ENCODE measurements at places on chromosomes 7 and 10. TPM values are rescaled to one million over a fixed set of nuclear protein-coding genes. Genes with fewer than 3 reads are reported as not detected.
A peak's percentile ranks its signal among the peaks of the same experiment; 100 is the strongest.

- no peaks in the 10 kb centered on the region for H3K4me1 ChIP-seq
- no peak for DNase-seq
- peaks cover 19% of the 10 kb centered on the region for H3K27me3 ChIP-seq
- no peak overlapping the region for H3K4me3 ChIP-seq
These were observed 23.9 kb downstream of the PYROXD2 start for GRCh38 chr10:98391065-98391464.

GRCh38 chr7:75885036-75885435 lies 6.2 kb downstream of the RHBDD2 start:
- H3K27ac ChIP-seq, result no peak overlapping the region
- DNase-seq, result no peak
- H3K4me1 ChIP-seq, result no peaks in the 10 kb centered on the region
- H3K4me3 ChIP-seq, result no peak overlapping the region

GRCh38 chr10:71694039-71694501 lies 25.5 kb downstream of the C10orf105 start:
- H3K4me1 ChIP-seq, result no peaks in the 10 kb centered on the region
- no peak for DNase-seq
- no peak overlapping the region for H3K27ac ChIP-seq
- no peaks in the 10 kb centered on the region for H3K36me3 ChIP-seq
- no peak overlapping the region for H3K4me3 ChIP-seq

Gene CFAP46
- total RNA-seq, result 0.12 TPM

Gene WAC
- 151 TPM for total RNA-seq

Gene TSPAN12
- total RNA-seq, result not detected

DNA sequence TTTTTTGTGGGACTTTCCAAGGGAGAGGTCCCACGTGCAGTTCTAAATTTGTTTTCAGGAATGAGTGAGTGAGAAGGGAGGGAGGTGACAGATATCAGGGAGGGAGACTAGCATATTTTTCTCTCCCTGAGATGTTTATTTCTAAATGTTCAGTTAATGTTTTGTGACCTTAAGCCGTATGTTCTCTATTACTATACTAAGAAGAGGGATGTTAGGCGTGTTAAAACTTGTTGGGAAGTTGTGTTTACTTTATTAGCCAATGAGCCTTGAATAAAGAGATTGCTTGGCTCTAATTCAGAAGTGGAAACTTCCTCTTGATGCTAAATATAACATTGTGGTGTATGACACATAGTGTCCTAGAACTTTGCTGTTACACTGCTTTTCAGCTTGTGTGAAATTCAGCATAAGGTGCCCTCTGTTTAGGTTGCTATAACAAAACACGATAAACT lies 37.3 kb downstream of the DNAH11 start:
- H3K4me3 ChIP-seq, result peak overlapping the region; percentile 17
- no peaks in the 10 kb centered on the region for H3K27me3 ChIP-seq
- peak; percentile 91 for DNase-seq
- H3K27ac ChIP-seq, result peak overlapping the region; percentile 95

GRCh38 chr10:84193846-84194423 lies 402 bp upstream of the CDHR1 start:
- peaks cover 7% of the 10 kb centered on the region for H3K4me1 ChIP-seq
- H3K36me3 ChIP-seq, result no peaks in the 10 kb centered on the region
- no peak overlapping the region for H3K27ac ChIP-seq

DNA sequence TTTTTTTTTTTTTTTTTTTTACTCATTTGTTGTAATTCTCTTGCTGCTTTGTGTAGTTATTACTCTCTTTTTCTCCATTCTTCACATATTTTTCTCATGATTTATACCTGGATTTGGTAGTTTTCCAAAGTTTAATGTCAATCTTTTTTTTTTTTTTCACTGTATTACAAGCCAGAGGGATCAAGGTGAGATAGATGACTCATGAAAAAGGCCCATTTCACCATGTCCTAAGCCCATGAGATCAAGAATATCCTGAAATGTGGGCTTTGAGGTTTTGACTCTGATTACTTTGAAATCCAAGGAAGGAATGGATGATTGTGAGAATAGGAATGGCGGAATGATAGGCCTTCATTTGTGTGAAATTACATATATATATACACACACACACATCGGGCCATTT lies 31.1 kb downstream of the TAX1BP1 start:
- H3K27me3 ChIP-seq, result no peaks in the 10 kb centered on the region
- peaks cover 10% of the 10 kb centered on the region for H3K4me1 ChIP-seq
- H3K27ac ChIP-seq, result no peak overlapping the region
- H3K4me3 ChIP-seq, result no peak overlapping the region
- peak; percentile 59 for DNase-seq

GRCh38 chr10:75955973-75956502 lies 524.6 kb downstream of the LRMDA start:
- no peaks in the 10 kb centered on the region for H3K36me3 ChIP-seq
- DNase-seq, result no peak
- no peaks in the 10 kb centered on the region for H3K4me1 ChIP-seq
- no peaks in the 10 kb centered on the region for H3K27me3 ChIP-seq

Measured in MCF 10A (cell line).